ENCODE measurements at places on chromosomes 5 and 9.

DNA sequence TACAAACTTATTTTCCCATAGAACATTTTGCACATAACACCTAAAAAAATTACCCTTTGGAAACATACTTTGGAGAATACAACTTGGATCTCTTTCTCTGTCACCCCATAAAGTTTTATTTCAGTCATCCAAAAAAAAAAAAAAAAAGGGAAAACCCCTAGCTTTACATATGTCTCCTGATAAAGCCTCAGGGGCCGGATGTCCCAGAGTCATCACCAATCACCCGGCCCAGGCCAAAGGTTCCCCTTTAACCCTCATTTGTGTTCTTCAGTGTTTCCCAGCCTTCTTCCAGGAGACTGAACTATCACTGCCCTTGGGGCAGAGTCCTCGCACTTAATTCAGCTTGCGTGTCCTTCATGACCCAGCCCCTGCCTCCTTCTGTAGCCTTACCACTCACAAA, 28.8 kb downstream of the ANXA6 start:
- DNase-seq: no peak

GRCh38 chr9:115088860-115089259, 29.1 kb downstream of the TNC start:
- DNase-seq: no peak

GRCh38 chr9:96302021-96302420, at the start of gene HSD17B3:
Gene HSD17B3 (minus strand): TSS chr9:96302176. CDS start chr9:96302104, 72 bp downstream.
- DNase-seq: no peak

- DNase-seq: no peak
These were observed 1.7 kb downstream of the MYORG start for GRCh38 chr9:34374905-34375552.

GRCh38 chr5:154211641-154212390, 21.3 kb downstream of the GALNT10 start:
- DNase-seq: no peak

DNA sequence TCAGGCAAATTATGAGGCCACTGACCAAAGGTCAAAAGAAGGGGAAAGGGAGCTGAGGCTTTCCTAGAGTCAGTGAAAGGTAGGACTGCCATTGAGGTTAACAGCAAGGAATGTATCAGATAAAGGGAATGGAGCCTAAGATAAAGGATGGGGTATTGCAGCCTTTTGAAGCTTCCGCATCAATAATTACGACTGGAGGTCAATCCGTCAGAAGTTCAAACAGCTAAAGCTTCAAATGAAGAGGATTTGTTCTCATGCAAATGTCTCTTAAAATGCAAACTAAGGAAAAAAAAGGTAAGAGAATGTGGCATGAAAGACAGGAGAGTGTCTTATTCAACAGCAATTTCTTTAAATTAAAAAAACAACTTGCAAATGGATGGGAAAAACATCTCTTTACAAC, 341.1 kb upstream of the RGMB start:
- DNase-seq: no peak

DNA sequence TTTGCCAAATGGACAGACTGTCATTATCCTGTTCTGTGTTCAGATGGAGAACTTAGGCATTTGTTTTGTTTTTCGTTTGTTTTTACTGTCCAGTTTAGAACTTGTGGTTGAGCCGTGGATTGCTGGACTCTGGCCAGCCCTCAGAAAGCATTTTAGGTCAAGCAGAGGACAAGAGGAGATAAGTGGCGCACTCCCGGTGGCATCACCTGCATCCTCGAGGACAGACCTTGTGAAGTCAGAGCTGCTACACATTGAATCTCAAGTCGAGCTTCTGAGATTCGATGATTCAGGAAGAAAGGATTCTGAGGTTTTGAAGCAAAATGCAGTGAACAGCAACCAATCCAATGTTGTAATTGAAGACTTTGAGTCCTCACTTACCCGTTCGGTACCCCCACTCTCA, 8.9 kb downstream of the MTRR start:
- no peak for DNase-seq

GRCh38 chr5:132525299-132525724, 18.0 kb downstream of the IL5 start:
- DNase-seq: no peak

- no peak for DNase-seq
These were observed 2.4 kb upstream of the OR1L3 start for GRCh38 chr9:122672481-122672880.

- DNase-seq: no peak
These were observed 7.7 kb downstream of the CXXC5 start for GRCh38 chr5:139655727-139656271.

DNA sequence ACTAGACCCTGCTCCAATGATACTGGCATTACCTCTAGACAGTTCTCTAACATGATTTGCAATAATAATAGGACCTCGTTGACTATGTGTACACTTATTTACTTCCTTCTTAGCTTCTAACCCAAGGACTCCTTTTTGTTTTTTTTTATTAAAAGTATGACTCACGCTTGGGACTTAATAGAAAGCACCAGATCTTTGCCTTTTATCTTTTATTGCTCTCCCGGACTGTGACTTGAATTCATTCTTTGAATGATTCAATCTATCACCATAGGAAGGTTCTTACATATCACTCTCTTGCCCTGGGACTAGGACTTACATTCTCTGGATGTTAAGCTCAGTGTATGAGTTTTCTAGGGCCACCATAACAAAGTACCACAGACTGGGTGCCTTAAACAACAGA, 9.0 kb downstream of the C9 start:
- DNase-seq: no peak

- no peak for DNase-seq
These were observed 82.1 kb downstream of the CCDC192 start for GRCh38 chr5:127785098-127785927.

- no peak for DNase-seq
These were observed 52.6 kb upstream of the ATP10B start for GRCh38 chr5:160904591-160904990.

DNA sequence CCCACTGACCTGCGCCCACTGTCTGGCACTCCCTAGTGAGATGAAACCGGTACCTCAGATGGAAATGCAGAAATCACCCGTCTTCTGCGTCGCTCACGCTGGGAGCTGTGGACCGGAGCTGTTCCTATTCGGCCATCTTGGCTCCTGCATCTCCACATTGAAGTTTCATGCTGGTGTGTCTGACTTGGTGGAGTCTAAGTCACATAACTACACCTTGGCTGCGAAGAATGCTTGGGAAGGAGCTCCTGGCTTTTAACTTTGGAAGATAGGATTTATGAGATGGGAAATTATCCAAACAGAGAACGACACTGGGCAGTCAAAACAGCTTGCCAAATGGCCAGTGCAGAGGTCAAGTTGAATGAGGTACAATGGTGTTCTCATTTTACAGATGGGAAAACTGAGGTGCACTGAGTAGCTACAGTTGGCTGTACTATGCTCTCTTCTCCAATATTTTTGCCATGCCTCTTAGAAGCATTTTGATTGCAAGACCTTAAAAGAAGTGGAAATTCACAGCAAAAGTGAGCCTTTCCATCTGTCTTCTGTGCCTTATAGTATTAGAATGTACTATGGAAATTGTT, 36.7 kb downstream of the CCDC192 start:
- DNase-seq: no peak

DNA sequence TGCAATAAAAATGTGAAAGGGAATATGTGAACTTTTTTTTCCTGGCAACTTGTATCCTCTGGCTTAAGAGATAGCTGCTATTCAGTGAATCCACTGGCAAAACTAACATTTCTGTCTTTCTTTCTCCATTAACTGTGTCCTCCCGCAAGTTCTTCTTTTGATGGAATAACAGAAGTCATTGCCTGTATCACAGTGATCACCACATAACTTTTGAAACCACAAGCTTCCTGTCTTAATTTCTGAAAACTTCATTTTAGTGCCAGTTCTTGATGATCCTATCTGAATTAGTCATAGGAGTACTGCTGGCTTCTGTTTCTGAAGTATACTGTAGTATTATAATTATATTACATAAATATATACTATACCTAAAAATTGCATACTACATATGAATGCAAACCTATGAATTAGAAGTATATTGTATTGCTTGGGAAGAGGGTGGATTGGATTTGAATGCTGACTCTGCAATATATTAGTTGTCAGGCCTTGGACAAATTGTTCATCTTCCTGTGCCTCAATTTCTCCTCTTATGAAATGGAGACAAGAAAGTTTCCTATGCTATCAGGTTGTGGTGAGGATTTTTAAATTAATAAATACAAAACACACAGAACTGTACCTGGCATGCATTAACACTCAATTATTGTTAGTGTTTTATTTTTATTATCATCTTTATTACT, 441.6 kb downstream of the CETN3 start:
- DNase-seq: no peak

DNA sequence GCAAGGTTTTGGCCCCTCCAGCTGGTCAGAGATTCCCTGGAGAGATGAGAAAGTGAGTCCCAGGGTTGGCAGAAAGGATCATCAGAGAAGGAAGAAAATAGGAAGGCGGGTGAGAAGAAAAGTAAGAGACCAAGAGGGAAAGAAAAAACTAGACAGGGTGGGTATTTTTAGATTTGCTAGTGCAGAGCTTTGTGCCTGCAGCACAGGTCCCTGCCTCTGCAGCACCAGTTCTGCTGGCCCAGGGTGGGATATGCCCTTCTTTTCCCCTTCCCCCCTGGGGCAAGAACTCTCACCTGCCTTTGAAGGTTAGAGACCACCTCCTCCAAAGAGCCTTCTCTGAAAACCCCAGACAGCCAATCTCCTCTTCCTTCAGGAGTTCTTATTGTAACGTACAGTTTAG, 90.3 kb upstream of the EGFLAM start:
- no peak for DNase-seq

GRCh38 chr5:20229303-20230005, 241.5 kb upstream of the CDH18 start:
- DNase-seq: no peak

DNA sequence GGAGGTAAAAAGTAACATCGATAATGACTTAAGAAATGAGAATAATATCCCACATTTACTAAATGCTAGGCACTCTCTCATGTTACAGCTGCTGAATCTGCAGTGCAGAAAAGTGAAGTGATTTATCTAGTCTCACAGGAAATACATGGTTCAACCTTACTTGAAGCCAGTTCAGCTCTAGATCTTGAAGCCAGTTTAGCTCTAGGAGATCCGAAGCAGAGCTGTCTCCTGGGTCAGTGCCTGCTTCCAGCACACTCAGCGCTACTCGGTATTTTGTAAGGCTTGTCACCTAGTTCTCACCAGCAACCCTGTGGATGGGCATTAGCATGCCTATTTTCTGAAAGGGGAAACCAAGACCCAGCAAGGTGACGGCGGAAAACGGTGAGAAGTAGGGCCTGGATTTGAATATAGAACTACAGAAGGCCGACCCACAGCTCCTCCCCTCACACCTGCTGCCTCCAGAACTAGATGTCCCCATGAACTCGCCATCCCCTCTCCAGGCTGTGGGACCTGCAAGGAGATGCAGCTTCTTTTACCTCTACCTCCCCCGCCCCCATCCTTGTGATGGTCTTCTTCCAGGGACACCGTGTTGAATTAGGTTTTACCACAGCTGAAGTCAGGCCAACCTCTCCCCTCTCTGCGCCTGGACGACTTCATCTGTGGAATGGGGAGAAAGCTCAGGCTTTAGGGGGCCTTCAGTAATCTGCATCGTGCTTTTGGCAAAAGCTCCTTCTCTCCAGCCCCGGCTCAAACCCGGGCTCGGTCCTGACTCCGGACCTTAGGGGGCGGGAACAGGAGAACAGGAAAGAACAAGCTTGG, 4.4 kb upstream of the MSX2 start:
- DNase-seq: no peak

- no peak for DNase-seq
These were observed 28.4 kb downstream of the ZDHHC11B start for GRCh38 chr5:756171-756570.

DNA sequence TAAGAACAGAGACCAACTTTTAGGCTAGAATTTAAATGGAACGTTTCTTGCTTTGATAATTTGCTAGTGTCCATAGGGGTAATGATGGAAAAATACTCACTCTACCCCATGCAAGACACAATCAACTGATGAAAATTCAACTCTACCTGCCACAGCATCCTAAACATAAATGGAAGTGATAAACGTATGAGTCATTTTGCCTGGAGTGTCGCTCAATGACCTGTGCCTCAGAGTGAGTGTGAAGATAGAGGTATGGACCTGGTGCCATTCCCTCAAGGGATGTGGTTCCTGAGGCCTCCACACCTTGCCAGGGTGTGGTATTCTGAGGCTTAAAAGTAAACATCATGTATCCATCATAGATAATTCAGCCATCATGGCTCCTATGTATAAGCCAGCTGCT, 14.0 kb downstream of the ARL14EPL start:
- no peak for DNase-seq

DNA sequence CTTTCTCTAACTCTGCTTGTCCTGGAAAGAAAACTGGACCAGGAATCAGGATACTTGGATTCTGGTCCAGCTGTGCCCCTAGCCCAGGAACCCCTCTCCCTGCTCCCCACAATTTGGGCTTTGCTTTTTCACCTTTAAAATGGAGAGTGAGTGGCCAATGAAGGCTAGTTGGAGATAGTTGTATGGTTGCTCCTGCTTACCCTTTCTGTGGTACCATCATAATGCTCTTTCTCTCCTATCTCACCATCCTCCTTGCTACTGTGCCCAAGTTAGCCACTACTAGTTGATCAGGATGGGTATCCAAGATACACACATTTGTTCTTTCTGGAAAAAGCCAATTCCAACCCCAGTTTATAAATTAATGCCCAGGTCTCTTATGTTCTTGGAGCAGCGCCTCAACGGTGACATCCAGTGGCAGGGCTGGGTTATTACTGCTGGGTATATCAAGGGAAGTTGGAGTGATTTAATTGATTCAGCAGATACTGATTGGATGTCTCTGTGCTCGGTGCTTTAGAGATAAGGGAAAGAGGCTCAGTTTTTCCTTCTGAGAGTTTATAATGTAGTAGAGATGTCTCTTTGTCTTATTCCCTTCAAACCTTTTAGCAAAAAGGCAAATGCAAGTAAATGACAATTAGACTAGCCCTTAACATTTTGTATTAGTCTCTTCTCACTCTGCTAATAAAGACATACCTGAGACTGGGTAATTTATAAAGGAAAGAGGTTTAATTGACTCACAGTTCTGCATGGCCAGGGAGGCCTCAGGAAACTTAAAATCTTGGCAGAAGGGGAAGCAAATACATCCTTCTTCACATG, 38.5 kb downstream of the FAXDC2 start:
- peak; percentile 22 for DNase-seq

DNA sequence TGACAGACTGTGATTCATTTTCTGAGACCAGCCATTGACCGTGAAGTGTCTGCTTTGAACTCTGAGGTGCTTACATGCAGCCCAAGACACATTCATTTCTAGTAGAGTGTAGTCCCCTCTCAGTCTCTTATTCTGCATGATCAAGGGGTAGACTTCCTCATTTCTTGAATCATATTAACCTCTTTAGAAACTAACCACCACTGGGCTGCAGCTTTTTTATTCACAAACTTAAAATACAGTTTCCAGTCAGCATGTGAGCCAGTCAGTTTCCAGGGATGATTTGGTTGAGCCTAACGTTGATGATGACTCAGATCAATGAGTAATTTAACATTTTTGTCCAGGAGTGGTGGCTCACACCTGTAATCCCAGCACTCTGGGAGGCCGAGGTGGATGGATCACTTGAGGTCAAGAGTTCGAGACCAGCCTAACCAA, 59.2 kb downstream of the OTULIN start:
- no peak for DNase-seq

DNA sequence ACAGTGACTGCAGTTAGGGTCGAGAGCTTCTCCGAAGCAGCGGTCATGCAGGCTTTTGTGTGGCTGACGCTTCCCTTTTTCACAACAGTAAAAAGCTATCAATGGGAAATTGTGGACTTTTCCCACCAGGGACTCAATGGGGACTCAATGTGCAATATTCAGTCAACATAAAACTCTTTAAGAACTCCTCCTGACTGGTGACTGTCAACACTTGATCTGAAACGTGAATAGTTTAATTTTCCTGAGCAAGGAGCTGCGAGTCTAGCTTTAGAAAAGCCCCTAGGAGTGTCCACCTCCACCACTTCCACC, 28.7 kb downstream of the EXOC3 start:
- DNase-seq: no peak

Measured in dorsolateral prefrontal cortex (tissue), 122 donors.